Stimulated activated CD8-positive, alpha-beta memory T cell treated with anti-CD3 and anti-CD28 coated beads, Interleukin-4, amount 100 ng/mL, for 4 hours (primary cell): ENCODE measurements at places on chromosomes 13 and 19.

- no peak for DNase-seq
These were observed 79.7 kb upstream of the MBNL2 start for GRCh38 chr13:97142452-97142851.

GRCh38 chr19:38617764-38618589 lies at the start of gene MAP4K1:
Gene MAP4K1, minus strand, starts transcription at chr19:38617953. Its CDS starts 58 bp downstream, at chr19:38617895.
- peak; percentile 47 for DNase-seq

GRCh38 chr13:108212886-108213285 lies 2.5 kb downstream of the LIG4 start:
- DNase-seq = no peak

GRCh38 chr13:69474011-69474685 lies 633.5 kb upstream of the ATXN8OS start:
- DNase-seq = no peak

DNA sequence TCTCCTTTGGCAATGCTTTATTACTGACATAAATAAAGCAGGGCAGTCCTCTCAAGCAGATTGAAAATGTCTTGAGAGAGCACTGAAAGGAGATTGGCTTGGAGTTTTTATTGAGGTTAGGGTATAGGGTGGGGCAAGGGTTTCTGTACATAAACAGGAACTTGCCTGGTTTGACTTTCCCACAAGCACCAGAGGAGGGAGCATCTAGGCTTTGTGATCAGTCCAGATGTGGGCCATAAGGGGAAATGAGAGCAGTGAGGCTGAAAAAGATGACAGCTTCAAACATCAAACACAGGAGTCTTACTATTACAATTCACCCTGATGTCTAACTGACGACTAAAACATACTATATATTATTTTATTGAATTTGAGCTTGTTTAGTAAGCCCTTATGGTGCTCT lies 260.9 kb downstream of the MTUS2 start:
- no peak for DNase-seq

GRCh38 chr19:16325641-16326400 lies 1.2 kb downstream of the KLF2 start:
- DNase-seq = no peak

DNA sequence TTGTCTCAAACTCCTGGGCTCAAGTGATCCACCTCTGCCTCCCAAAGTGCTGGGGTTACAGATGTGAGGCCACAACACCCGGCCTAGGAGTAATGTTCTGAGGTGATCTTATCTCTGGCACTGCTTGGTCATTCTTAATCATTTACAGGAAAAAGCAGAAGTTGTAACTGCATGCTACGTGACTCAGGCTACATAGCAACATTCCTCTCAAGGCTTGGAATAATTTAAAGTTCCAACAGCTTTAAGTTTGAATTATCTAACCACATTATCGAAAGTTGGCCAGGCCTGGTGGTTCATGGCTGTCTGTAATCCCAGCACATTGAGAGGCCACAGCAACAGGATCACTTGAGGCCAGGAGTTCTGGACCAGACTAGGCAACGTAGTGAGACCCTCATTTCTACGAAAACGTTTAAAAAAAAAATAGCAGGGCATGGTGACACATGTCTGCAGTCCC lies 3.9 kb upstream of the B9D2 start:
- no peak for DNase-seq

DNA sequence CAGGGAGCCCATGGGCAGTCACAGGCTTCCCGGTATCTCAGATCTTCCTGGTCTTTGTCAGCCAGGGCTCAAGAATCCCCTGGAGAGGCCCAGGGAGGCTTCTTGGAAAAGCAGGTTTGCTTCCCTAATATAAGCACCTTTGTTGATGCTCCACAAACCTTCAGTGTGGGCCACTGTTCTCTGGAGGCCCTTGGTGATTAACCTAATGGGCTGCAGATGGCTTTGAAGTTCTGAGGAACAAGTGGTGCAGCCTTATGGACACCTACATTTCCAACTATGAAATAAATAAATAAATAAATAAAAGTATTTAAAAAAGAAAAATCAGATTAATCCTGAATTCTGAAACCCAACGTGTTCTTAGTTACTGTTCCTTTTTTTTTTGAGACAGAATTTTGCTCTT lies at the start of gene BSPH1:
Gene BSPH1, minus strand, starts transcription at position 101 of the 400 bp plus-strand sequence. Its CDS starts 89 bp downstream, at position 12.
- DNase-seq = no peak

GRCh38 chr19:49128545-49129237 lies 9.3 kb downstream of the PPFIA3 start:
- DNase-seq = no peak

GRCh38 chr19:21519488-21519887 lies 14.1 kb downstream of the ZNF429 start:
- no peak for DNase-seq

GRCh38 chr19:48728911-48729664 lies 9.6 kb upstream of the MAMSTR start:
- no peak for DNase-seq

DNA sequence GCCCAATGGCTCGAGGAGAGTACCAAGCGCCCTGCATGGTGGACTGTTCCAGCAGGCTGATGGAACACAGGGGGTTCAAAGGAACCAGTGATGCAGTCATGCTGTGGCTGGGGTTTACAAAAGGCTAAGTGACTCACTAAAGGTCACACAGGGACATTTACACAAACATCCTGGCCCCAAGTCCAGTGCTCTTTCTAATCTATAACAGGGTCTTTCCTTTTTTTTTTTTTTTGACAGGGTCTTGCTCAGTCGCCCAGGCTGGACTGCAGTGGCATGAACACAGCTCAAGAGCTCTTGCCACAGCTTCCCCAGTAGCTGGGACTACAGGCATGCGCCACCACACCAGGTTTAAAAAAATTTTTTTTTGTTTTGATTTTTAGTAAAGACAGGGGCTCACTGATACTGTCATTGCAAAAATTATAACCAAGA lies 2.8 kb upstream of the SLC25A15 start:
- DNase-seq = no peak

- DNase-seq = no peak
These were observed 1.4 kb upstream of the YIF1B start for GRCh38 chr19:38317104-38317612.

- DNase-seq = peak; percentile 60
These were observed 1.2 kb downstream of the ZC3H4 start for GRCh38 chr19:47112166-47112996.

- no peak for DNase-seq
These were observed 433.4 kb downstream of the SLITRK5 start for GRCh38 chr13:88104576-88104975.
